Activated T-cell treated with anti-CD3 and anti-CD28 coated beads, Interleukin-2, amount 50 U/mL, for 48 hours (primary cell): ENCODE measurements at places on chromosomes 1 and 21.
A peak's percentile ranks its signal among the peaks of the same experiment; 100 is the strongest.

DNA sequence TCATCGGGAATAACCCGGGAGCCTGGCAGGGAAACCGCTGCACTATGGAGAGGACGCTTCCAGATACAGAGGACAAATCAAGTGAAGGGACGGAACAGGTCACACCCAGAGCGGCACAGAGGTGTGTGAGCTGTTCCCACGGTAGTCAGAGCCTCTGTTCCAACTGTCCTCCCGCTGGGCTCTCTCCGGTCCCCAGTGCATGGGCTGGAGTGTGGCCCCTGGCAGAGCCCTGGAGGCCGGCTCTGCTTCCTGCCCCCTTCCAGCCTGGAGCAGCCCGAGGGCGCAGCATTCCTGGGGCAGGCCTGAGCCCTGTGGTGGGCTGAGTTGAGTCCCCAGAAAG lies 11.9 kb upstream of the ZBTB21 start:
- DNase-seq = no peak

GRCh38 chr1:235122348-235122747 lies 6.3 kb downstream of the TOMM20 start:
- no peak for DNase-seq

- no peak for DNase-seq
Measured at GRCh38 chr1:162976628-162977027, 92.5 kb upstream of the RGS4 start.

DNA sequence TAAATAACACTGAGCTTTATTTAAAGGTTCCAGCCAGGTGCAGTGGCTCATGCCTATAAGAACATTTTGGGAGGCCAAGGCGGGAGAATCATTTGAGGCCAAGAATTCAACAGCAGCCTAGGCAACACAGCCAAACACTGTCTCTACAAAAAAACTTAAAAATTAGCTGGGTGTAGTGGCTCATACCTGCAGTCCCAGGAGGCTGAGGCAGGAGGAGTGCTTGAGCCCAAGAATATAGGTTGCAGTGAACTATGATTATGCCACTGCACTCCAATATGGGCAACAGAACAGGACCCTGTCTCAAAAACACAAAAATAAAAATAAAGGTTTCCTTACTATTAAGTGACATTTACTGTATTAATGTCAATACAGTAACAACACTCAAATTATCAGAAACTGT lies 2.1 kb downstream of the TAF12 start:
- no peak for DNase-seq

- no peak for DNase-seq
Measured at GRCh38 chr1:168555508-168556046, 11.8 kb upstream of the XCL2 start.

DNA sequence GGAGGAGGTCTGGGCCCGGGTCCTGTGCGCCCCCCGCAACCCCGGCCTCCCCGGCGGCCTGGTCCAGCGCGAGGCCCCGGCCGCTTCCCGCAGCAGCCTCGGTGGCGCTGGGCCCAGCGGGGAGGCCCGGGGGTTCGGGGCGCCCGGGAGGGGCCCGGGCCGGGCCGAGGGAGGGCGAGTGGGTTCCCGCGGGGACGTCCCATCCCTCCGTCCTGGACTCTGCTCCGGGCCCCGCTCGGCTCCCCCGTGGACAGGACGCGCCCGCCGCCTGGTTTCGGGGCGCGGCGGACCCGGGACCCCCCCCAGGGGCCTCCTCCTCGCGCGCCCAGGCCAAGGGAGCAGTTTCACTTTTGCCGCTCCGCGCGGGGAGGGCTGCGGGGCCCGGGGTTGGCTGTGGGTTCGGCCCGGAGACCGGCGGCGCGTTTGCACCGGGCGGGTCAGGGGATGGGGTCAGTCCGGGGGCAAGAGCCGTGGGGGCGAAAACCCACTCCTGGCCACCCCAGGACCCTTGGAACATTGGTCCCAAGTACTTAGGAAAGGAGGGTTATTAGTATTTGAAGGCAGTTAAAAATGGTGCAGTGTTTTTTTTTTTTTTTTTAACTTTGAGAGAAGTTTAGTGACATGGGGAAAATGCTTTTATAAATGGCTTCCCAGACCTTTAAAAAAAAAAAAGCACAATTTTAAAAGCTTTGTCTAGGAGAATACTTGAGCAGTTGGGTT lies 677 bp downstream of the AGPAT3 start:
- peak; percentile 73 for DNase-seq

- DNase-seq = no peak
Measured at GRCh38 chr1:43531107-43531905, 623 bp downstream of the PTPRF start.

DNA sequence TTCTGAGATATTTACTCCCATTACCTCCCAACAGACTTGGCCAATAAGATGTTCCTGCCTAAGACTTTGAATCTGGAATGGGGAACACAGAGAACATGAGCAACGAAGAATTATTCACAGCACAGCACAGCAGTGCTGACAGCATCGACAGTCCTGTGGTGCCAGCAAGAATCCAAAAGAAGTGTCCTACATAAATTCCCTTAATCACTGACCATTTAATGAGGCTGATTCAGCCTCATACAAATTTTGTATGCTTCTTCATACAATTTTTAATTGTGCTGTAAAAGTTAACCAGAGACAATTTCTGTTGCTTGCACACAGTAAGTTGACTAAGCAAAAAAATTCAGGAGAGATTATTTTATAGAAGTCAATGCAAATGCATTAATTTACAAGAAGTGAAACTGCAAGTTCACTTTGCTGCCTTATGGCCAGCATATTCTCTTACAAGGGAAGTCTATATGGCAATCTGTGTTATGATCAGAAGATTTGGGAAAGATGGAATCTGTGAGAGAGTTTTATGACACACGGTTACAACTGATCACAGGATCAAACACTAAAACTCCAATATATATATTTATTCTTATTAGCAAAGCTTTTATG lies 855.9 kb downstream of the LTN1 start:
- no peak for DNase-seq

DNA sequence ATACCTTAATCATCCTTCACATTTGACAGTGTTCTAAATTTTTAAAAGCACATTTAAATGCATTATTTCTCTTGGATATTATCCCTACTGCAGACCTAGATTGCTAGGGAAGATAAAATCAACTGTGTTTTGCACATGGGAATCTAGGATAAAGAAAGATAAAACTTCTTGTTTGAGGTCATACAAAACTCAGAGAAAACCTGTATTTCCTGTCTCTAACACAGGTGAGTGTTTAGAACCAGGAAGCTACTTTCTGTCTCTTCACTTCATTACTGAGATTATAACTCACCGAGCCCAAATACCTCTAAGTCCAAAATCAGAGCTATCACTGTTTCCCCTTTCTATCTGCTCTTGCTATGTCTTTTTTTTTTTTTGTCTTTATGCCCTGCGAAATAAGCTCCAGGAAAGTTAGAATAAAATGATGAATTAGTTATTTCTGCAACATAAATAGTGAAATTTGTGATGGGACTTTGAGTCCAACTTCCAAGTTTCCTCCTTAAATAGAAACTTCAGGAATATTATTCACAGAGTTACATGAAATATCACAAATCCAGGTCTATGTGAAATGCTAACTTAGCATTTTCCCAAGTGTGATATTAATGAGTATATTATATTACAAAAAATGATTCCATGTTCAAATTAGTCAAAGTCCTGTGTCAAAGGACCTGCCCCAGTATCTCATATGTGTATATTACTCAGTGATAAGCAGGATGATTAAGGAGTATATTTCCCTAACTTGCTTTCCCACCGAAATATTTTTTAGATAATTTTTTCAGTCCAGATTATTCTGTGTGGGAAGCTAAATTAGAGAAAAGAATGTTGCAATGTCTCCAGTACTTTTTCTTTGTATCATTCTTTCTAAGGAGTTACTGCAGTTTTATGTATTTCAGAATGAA lies 226.4 kb downstream of the PLA2G4A start:
- DNase-seq = no peak

DNA sequence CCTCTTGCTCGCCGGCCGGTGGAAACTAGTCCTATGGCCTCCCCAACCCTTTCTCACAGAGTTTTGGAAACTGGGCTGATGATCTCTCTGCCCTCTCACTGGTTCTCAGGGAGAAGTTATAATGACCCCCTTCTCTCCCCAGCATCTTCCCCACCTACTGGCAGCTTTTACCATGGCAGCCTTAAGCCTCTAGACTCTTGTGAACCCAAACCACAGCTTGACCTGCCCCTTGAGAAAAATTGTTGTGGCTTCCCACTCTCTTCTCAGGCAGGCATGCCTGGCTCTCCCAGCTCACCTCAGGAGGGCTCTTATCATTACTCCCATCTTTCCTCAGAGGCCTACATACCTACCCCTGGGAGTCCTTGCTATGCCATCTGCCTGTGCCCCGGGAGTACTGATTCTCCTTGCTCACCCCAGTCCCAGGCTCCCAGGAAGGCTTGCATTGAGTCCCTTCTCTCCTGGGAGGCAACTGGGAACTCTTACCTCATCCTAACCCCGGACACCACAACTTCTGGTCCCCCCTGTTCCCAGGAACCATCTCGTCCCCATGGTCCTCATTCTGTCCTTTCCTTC lies 1.6 kb downstream of the NSUN4 start:
- DNase-seq = no peak

GRCh38 chr1:26483980-26484379 lies 11.7 kb downstream of the HMGN2 start:
- no peak for DNase-seq

GRCh38 chr1:61992257-61992656 lies 202.4 kb upstream of the L1TD1 start:
- no peak for DNase-seq

DNA sequence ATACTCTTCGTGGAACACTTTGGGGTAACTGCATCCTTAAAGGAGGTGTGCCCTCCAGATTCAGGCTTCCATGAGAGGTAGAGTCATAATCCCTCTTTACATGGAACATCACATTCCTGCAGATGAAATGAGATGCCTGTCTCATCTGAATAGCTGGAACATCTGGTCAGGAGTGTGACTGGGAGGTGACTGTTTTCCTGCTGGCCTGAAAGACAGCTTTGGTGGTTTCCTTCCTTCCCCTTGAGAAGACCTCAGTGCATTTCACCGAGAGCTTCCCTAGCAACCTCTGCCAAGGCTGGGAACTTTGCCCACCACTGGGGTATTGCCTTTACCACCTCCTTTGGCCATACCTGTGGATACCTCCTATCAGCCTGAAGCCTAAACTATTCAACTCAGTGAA lies 46.7 kb upstream of the GUCA2A start:
- DNase-seq = no peak

GRCh38 chr1:100657876-100658715 lies 61.4 kb upstream of the VCAM1 start:
- DNase-seq = no peak

DNA sequence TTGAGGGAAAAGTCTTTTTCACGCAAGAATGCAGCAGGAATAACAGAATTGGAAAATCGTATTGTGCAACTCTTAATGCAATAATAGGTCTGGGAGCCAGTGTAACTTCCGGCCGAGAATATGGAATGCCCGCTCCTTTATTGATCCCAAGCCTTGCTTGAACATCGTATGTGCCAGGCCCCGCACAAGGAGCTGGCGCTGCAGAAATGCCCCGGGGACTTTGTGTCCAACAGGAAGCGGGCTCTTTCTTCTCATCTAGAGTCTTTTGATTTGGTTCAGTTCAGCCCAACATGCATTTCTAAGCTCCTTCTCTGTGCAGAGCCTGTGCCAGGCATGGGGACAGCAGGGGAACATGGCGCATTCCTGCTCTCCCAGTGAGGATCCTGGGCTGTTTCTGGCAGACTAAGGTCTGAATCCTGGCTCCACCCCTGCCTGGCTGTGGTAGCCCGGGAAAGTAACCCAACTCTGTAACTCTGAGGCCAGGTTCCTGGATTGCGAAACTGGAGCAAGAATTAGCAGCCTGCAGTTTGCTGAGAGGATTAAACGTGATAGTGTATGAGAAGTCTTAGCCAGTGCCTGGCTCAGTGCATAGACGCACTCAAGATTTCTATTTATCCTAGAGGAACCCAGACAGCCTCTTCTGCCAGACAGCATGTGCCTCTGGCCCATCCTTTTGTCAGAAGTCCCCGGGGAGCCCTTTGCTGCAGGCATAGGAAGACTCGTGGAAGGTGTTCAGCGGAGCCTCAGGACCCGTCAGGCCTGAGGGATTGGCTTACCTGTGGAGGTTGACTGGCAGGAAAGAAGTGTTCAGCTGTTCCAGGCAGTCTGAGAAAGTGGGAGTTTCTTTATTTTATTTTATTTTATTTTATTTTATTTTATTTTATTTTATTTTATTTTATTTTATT lies 987 bp upstream of the CDCP2 start:
- no peak for DNase-seq

DNA sequence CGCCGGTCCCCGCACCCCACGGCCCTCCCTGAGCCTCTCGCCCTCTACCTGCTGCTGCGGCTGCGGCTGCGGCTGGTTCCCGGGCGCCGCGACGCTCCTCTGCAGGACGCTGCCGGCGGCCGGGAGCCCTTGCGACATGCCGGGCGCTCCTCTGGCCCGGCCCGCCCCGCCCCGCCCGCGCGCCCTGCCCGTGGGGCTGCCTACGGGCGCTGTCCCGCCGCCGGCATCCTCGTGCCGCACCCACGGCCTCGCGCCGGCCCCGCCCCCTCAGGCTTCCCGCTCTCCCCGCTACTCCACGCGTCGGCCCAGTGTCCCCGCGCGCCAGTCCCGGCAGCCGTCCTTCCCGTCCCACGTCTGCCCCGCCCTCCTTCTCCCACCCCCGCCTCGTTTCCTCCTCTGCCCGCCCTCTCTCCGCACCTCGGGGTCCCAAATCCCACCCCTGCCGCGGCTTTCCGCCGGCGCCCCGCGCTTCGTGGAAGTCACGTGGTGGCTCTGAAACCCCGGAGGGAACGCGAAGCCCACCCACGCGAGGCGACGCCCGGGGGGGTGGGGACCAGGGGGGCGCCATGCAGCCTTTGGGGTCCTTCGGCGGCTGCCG lies at the start of gene BATF3:
Gene BATF3 (minus strand): TSS at position 216 of the 598 bp plus-strand sequence. CDS start 78 bp downstream, at position 138.
- DNase-seq = no peak

- DNase-seq = no peak
Measured at GRCh38 chr1:222918801-222919477, 104.1 kb downstream of the DISP1 start.

DNA sequence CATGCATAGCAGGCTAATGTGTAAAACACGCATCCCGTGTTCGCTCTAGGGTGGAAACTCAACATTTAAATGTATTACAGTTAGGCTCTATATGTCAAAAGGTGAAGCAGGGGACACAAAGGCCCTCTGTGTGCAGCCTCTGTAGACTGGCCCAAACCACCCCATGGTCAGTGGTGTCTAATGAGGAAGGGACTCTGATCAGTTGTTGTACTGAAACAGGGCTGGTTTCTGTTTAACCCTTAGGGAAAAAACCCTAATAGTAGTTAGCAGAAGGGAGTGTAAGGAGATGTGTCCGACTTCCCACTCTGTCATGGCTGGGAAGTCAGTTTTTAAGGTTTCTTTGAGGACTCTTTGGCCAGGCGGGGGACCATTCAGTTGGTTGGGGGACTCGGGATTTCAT lies 21.5 kb upstream of the CD2 start:
- peak; percentile 9 for DNase-seq

DNA sequence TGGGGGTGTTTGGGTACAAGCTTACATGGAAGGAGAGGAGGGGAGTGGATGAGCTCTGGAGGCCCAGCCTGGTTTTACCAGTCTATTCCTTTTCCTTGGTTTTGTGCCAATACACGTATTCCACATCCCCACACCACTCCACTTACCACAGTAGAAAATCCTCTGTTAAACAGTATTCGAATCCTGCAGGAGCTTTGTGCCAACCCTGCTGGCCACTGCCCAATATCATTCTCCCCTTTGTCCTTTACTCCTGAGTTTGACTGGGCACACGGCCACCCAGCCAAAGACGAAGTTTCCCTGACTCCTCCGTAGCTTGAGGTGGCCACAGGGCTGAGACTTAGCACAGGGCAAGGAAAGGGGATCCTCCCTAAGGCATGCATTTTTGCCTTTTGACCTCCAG lies 61.6 kb downstream of the TMCO4 start:
- no peak for DNase-seq

- no peak for DNase-seq
Measured at GRCh38 chr1:42779725-42780124, 5.1 kb upstream of the TMEM269 start.
